ENCODE measurements at places on chromosomes 5 and 9. TPM values are rescaled to one million over a fixed set of nuclear protein-coding genes. Genes with fewer than 3 reads are reported as not detected.

The ECM2 gene
- total RNA-seq: 0.21 TPM

The FNIP1 gene
- 12.1 TPM for total RNA-seq

The SOHLH1 gene
- total RNA-seq: not detected

The LYRM7 gene
- 4.8 TPM for total RNA-seq

The MAMDC4 gene
- total RNA-seq: 1.8 TPM

The PCDHGA2 gene
- total RNA-seq: 0.47 TPM

The IQGAP2 gene
- 1.0 TPM for total RNA-seq

The PCDHA7 gene
- total RNA-seq: 0.08 TPM

The GALNT12 gene
- total RNA-seq: 5.1 TPM

The BTNL3 gene
- total RNA-seq: not detected

Data from A549 treated with RU486 at 1 μM for 4 hours (cell line).